SJCRH30 (cell line): ENCODE measurements at places on chromosomes 16 and 17. TPM values are rescaled to one million over a fixed set of nuclear protein-coding genes. Genes with fewer than 3 reads are reported as not detected.

DNA sequence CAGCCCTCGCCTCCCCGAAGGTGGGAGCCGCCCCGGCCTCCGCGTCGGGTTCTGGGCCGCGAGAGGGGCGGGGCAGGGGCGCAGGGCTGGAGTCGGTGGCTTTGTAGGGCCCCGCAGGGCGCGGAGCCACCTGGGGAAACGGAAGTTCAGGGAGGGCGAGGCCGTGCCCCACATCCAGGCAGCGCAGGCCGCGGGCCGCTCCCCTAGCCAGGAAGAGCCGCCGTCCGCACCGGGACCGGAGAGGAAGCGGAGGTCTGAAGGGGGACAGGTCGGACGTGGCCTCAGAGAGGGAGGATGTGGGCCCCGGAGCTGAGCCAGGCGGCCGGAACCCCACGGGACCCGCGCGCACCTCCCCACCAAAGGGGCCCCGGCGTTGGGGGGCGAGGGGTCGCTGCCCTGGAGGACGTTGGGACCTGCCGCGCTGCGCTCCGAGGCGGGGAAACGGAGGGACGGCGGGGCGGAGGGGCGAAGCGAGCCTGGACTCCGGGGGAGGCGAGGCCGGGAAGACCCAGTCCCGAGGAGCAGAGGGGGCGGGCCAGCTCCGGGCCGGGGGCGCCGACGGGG is 482 bp upstream of the SLC16A3 start:
- no peak overlapping the region for H3K4me3 ChIP-seq
- H3K27ac ChIP-seq, result no peak overlapping the region
- peaks cover 4% of the 10 kb centered on the region; the same call in 1 of the 2 replicates for H3K4me1 ChIP-seq
- no peaks in the 10 kb centered on the region for H3K36me3 ChIP-seq

DNA sequence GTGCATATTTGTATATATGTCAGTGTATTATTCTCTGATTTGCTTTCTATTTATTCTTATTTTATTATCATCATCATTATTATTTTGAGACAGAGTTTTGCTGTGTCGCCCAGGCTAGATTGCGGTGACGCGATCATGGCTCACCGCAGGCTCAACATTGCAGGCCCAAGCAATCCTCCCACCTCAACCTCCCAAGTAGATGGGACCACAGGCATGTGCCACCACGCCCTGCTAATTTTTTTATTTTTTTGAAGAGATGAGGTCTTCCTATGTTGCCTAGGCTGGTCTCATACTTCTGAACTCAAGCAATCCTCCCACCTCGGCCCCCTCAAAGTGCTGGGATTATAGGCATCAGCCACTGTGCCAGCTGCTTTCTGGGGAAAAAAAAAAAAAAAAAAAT is 8.4 kb upstream of the ARHGAP17 start:
- no peaks in the 10 kb centered on the region for H3K27me3 ChIP-seq
- H3K36me3 ChIP-seq, result no peaks in the 10 kb centered on the region
- H3K4me1 ChIP-seq, result no peaks in the 10 kb centered on the region
- H3K27ac ChIP-seq, result no peak overlapping the region
- DNase-seq, result peak; percentile 45

GRCh38 chr17:9932491-9932890 is 27.4 kb upstream of the RCVRN start:
- no peaks in the 10 kb centered on the region for H3K36me3 ChIP-seq
- no peak overlapping the region for H3K4me3 ChIP-seq
- no peaks in the 10 kb centered on the region for H3K4me1 ChIP-seq
- H3K27me3 ChIP-seq, result no peaks in the 10 kb centered on the region

Gene CD7
- total RNA-seq, result 4.8 and 6.3 TPM in 2 replicates

Gene ACAP1
- total RNA-seq, result 0.20 and 0.67 TPM in 2 replicates

- no peak for DNase-seq
- H3K4me1 ChIP-seq, result no peaks in the 10 kb centered on the region
- peaks cover 19% of the 10 kb centered on the region for H3K36me3 ChIP-seq
- H3K4me3 ChIP-seq, result peak overlapping the region; percentile 83
Observed at GRCh38 chr17:2338315-2338657, 985 bp downstream of the SGSM2 start.

- no peaks in the 10 kb centered on the region for H3K27me3 ChIP-seq
- H3K4me3 ChIP-seq, result no peak overlapping the region
- H3K4me1 ChIP-seq, result no peaks in the 10 kb centered on the region
- H3K36me3 ChIP-seq, result no peaks in the 10 kb centered on the region
Observed at GRCh38 chr16:84024854-84025253, 17.7 kb downstream of the SLC38A8 start.

Gene NTN1
- 10.4 TPM in 2 replicates for total RNA-seq

GRCh38 chr17:49012769-49013255 is 15.6 kb downstream of the IGF2BP1 start:
- DNase-seq, result no peak
- H3K27me3 ChIP-seq, result no peaks in the 10 kb centered on the region
- no peak overlapping the region for H3K4me3 ChIP-seq
- peaks cover 47% of the 10 kb centered on the region for H3K36me3 ChIP-seq

- no peaks in the 10 kb centered on the region for H3K4me1 ChIP-seq
- H3K27ac ChIP-seq, result no peak overlapping the region
- DNase-seq, result no peak
Observed at GRCh38 chr17:63950940-63951907, 19.1 kb upstream of the CD79B start.

Gene OTOP2
- total RNA-seq, result not detected in 2 replicates
